ENCODE measurements at places on chromosomes 5 and 9.

- no peak for DNase-seq
Observed at GRCh38 chr5:77640589-77641396, 2.3 kb upstream of the OTP start.

DNA sequence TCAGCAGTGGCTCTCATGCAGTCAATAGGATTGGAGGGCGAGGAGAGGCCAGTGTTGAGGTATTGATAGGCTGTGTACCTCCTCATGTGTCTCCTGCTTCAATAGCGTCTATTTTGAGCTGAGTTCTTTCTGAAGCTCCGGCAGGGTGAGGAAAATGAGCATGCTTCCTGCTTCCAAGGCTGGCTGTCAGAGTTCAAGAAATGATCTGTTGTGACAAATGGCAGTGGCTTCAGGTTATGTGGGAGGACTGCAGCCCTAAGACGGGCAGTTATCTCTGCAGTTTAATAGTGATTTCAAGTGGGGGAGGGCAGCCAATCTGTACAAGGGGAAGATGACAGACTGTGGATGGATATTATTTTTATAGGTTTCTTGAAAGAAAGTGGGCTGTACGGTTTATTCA is 54.0 kb upstream of the CXCL14 start:
- DNase-seq: no peak

DNA sequence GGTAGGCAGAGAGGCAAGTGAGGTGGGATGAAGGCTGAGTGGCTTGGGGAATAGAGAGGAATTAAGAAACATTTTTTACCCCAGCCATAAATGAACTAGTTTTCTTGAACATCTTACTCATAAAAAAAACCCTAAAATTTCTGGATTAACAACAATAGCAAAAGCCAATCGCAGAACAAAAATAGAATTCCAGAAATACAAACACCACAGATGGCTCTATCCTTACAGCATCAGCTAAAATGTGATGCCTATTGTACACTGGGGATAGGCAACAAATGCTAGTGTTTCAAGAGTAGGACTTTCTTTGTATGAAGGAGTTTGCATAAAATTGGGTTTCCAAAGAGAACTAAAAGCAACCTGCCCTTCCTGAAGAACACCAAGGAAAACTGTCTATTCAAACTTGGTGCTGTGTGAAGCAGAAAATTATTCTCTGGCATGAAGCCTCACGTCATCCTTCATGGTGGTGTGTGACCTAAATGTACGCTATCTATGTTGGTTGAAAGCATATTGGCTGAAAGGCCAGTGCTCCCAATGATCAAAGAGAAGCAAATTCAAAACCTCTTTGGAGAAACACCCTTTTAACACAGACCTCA is 82.9 kb downstream of the JAKMIP2 start:
- no peak for DNase-seq

DNA sequence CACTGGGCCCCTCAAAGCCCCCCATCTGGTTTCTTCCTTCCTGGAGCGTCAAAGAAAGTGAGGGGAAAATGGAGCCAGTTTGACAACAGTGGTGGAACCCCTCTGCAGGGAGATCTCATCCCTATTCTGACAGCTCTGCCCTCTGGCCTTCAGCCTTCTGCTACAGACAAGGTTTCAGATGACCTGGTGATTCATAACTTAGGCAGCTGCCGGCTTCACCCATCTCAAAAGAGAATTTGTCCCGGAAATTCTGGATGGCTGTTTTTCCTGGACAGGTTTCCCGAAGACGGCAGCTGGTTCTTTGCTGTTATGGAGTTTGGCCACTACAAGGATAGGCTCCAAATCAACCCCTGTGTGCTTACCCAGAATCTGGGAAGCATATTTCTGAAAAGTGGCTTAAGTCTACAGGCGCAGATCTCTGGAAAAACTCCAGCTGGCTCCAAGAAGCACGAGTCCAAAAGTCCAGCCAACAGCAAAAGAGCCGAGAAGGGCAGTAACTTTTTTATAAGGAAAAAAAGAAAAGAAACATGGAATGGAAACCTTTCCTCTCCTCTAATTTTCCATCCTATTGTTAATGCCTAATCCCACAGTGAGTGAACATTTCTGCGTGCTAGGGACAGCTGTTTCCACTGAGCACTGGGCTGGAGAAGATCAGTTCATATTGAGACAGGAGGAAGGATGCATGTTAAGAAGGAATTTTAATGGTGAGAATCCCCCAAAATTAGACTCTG is 54.5 kb downstream of the ZNF366 start:
- no peak for DNase-seq

DNA sequence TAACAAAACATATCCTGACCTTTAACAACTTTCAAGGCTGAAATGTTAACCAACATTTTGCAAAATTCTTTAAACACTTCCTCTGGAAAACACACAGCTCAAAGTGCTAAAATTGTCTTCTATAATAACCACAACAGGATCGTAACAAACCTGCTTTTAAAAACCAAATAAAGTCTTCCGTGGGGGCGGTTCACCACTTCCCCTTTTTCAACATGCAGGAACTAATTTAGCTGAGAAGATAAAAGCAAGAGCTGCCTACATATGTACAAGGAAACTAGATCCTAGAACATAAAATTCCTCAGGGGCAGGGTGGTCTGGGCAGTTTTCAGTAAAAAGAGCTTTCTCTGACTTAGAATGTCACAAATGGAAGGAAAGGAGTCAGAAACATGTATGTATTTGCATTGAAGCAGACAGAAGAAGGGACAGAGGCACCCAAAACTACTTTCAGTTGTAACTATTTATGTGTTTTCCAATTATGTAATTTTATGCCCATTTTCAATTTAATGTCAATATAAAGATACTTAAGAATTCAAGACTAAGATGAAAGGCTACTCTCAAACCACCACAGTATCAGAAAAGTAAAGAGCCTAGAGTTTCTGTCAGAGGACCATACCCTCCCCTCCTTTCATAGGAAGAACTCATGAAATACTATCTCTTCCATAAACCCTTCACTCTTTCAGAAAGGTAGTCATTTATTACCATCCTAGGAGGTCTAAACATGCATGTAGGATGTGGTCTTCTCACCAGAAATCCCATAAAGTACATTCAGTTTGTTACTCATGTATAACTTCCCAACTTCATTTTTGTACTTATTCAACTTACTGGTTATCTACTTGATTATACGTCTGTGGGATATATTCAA is 185.9 kb upstream of the RASA1 start:
- no peak for DNase-seq

DNA sequence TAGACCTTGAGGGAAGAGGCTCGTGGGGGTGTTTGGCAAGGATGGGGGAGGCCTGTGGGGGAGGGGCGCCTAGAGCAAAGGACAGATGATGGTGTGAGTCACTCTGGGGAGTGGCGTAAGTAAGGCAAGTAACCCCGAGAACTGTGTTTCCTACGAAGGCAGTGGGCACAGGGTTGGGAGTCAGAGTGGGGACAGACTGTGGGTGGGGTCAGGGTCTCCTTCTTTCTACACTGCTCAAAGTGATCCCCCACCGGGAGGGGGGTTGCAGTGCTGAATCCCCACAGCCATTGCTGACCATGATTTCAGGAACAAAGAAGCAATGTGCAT is 136.8 kb downstream of the TENT4A start:
- DNase-seq: no peak

DNA sequence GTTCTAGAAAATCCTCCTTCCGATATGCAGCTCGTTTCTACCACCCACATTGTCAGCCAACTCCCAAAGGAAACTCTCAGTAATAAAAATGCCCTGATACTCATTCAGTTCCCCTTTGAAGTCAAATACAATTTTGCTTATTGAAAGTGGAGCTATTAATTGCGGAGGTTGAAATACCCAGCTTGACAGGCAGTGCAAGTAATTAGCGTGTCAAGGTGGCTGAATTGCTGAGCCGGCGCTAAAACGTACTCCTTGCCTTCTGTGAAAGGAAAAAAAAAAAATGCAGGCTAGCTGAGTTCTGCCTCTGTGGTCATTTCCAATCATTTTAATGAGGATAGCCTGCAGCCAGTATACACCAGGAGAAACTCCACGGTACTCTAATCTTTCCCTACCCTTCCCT is 165.5 kb downstream of the RORB start:
- DNase-seq: no peak

DNA sequence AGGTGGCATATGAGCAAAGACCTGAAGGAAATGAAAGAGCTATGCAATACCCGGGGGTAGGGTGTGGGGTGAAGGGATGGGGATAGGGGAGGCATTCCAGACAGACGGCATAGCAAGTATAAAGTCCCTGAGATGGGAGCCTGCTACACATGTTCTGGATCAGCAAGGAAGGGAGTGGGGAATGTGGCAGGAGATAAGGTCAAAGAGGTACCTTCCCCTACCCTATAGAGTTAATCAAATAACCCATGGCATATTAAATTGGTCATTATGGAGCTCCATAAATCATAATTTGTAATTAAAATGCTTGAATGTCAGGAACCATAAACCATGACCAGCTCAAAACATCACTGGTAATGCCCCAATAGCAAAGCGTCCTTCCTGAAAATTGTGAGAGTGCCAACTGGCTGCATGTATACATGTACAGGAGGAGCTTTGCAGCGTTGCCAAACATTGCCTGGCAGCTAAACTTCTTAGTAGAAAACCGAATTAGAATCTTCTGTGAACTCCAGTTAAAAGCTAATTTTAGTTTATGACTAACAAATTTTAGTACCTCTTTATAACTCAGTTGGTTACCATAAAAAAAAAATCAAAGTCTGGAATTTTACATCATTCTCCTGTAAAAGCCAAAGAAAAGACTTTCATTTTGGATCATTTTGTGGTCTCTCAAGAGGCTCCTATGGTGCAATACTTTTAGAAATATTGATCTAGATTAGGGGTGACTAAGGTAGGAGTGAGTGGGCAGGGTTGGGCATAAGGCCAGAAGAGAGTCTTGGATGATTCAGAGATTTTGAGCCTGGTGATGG is 4.7 kb downstream of the DNAI1 start:
- DNase-seq: peak; percentile 31

DNA sequence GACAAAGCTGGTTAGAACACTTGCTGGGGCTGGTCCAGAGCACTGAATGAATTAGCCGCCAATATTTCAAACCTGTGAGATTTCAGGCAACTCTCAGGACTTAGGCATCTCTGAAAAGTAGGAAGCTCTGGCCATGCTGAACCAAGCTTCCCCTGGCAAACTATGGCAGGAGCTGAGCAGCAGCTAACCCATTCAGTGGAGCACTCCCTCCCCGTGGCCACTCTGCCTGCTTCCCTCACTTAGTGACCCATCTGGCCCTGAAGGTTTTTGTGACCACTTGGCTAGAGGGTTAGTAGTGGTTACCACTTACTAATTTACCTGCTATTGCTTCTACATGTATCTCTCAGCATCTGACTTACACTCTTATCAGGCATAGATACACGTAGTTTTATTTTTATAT is 25.5 kb downstream of the FOXI1 start:
- no peak for DNase-seq

DNA sequence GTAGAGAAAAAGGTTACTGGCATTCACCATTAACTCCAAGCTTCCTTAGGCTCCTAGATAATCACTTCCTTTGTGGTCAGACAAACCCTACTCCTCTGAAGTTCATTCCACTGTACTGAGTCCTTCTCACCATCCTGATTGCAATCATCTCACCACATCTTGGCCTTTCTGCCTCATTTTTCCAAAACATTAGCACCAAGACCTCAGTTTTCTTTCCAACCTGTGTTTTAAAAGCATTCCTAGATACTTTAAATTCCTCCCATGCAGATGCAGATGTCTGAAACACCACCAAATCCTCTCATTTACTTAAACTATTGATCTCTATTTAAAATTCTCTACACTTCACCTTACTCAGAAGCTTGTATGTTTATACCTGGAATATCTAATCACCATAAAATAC is 961.3 kb upstream of the CTNND2 start:
- DNase-seq: no peak

DNA sequence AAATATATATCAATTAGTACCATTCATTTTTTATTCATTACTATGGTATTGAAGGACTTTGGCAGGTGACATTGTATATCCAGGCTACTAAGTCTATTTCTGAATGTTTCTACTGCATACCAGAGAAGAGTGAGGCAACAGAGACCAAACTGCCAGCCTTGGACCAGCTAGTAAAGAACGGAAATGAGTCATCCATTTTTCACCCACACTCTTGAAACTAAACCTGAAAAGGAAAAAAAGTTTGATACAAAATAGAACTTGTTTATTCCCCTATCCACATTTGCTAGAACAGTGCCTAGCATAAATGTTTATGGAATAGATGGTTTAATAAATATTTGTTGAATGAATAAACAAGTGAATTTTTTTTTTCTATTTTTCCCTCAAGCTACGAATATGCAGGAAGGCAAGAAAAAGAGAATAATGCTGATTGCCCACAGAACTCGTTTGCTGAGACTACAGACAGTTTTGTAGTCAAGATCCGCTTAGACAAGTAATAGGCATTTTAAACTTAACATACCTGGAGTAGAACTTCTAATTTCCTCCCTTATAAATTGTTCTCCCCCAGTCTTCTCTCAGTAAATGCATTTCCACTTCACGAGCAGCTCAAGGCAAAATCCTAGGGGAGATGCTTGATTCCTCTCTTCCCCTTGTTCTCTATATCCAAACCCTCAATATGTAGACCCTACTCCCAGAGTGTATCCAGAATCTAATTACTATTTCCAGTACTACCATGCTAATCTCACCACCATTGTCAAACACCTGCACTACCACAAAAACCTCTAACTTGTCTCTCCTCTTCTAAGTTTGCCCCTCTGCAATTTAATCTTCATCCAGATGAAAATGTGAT is 146.2 kb upstream of the RASA1 start:
- DNase-seq: no peak

DNA sequence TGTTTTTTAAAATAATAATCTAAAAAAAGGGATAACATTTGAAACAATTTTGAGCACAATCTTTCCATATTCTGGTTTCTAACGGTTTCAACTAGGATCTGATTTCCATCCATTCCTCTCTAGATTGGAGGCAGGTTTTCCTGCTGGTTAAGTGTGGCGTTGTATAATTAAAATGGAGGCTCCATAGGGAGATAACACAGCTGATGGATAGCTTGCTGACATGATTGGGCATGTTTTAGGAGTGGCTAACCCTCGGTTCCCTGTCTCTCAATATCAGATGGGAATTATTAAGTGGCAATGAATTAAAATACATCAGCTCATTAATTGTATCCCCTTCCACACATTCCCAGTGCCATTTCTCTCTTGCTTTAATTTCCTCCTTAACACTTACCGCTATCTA is 209.0 kb downstream of the ALDH1A1 start:
- DNase-seq: no peak

- no peak for DNase-seq
Observed at GRCh38 chr9:36053971-36054370, 17.3 kb downstream of the RECK start.

DNA sequence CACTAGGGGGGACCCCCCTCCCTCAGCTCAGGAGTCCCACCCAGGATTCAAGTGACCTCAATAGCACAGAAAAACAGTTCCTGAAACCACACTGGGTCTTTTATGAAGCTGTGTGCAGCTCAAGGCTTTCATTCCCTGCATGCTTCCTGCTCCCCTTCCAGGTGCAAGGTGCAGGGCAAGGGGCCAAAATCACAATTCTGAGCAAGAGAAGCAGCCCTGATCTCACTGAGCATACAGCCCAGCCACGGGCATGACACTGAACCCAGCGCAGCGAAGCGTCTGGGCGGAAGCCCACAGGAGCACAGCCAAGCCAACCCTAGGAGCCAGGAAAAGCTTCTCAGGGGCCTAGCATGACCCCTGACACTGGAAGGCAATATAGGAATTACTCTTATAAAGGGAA is 62.9 kb downstream of the IRX2 start:
- DNase-seq: no peak

- no peak for DNase-seq
Observed at GRCh38 chr5:14779975-14780374, 91.6 kb downstream of the ANKH start.

Measured in hematopoietic multipotent progenitor cell treated with erythropoietin and hydrocortisone succinate and interleukin-3 and kit ligand, for 17 days (in vitro differentiated cells).